ENCODE measurements at places on chromosomes 3 and 15. TPM values are rescaled to one million over a fixed set of nuclear protein-coding genes. Genes with fewer than 3 reads are reported as not detected.

The COL7A1 gene
- 12.7 TPM for total RNA-seq

- H3K4me1 ChIP-seq, result peaks cover 11% of the 10 kb centered on the region
- H3K4me3 ChIP-seq, result no peak overlapping the region
- no peaks in the 10 kb centered on the region for H3K36me3 ChIP-seq
- no peaks in the 10 kb centered on the region for H3K27me3 ChIP-seq
Measured at GRCh38 chr3:139339219-139339906, 4.5 kb upstream of the MRPS22 start.

DNA sequence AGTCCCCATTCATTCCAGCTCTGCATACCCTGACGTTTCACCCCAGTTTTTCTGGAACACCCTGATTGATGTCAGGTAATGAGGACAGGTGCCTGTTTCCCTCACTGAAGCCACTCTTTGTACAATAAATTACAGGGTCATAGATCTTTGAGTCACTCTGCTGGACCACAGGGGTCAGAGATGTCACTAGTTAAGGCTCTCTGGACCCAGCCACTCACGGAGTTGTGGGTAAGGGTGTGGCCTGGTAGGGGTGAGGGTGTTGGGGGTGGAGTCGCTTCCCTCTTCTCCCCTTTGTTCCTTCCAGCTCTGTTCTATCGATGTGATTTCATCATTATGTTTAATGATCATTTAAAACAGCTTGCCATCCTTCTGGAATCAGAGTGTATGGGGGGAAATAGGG is 512 bp downstream of the IQCF5 start:
- H3K36me3 ChIP-seq, result no peaks in the 10 kb centered on the region
- H3K4me3 ChIP-seq, result no peak overlapping the region
- no peaks in the 10 kb centered on the region for H3K4me1 ChIP-seq
- H3K27me3 ChIP-seq, result peaks cover 6% of the 10 kb centered on the region
- DNase-seq, result no peak
- H3K27ac ChIP-seq, result no peak overlapping the region

DNA sequence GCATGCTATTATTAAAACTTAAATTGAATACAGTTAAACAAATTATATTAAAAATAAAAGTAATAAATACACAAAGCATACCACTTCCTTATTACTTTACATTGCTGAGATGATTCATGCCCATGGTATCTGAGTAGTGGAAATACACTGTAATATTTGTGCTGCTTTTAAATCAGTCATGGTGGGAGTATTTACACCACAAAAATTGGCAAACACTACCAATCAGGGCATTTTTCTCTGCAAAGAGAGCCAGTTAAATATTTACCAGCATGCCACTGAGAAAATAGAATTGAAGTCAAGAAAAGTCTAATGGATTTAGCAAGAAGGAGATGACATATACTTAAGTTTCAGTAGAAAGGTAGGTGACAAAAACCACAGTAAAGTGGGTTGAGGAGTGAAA is 19.6 kb downstream of the PPARG start:
- H3K27ac ChIP-seq, result peak overlapping the region; percentile 40
- DNase-seq, result peak; percentile 71
- H3K4me1 ChIP-seq, result peaks cover 32% of the 10 kb centered on the region
- no peak overlapping the region for H3K4me3 ChIP-seq

The UBE3A gene
- 91.2 TPM for total RNA-seq

- H3K36me3 ChIP-seq, result no peaks in the 10 kb centered on the region
- no peaks in the 10 kb centered on the region for H3K4me1 ChIP-seq
- H3K27me3 ChIP-seq, result no peaks in the 10 kb centered on the region
- no peak overlapping the region for H3K4me3 ChIP-seq
- peak; percentile 52 for DNase-seq
Measured at GRCh38 chr3:128348805-128349531, 117.7 kb downstream of the DNAJB8 start.

GRCh38 chr3:35932995-35933394 is 293.7 kb downstream of the ARPP21 start:
- H3K27me3 ChIP-seq, result no peaks in the 10 kb centered on the region
- H3K36me3 ChIP-seq, result no peaks in the 10 kb centered on the region
- no peak overlapping the region for H3K4me3 ChIP-seq
- peaks cover 16% of the 10 kb centered on the region for H3K4me1 ChIP-seq

DNA sequence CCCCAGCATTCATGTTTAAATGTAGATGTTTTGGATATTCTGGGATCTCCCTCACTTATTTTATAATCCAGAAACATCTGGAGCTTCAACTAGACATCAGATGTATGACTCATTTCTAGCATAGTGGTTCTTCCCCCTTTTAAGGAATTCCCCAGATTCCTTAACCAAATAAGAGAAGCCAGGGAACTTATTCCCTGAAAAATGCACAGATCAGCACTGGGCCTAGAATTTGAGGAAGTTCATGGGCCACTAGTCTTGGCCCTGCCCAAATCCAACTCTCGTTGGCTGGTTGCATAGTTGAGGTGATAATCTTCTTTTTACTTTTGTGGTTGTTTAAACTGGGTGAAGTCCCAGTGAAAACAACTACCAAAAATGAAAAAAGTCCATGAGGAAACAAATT is 20.4 kb downstream of the RARRES1 start:
- no peak overlapping the region for H3K4me3 ChIP-seq
- H3K36me3 ChIP-seq, result peaks cover 4% of the 10 kb centered on the region
- no peak for DNase-seq
- no peaks in the 10 kb centered on the region for H3K27me3 ChIP-seq
- H3K27ac ChIP-seq, result peak overlapping the region; percentile 46

DNA sequence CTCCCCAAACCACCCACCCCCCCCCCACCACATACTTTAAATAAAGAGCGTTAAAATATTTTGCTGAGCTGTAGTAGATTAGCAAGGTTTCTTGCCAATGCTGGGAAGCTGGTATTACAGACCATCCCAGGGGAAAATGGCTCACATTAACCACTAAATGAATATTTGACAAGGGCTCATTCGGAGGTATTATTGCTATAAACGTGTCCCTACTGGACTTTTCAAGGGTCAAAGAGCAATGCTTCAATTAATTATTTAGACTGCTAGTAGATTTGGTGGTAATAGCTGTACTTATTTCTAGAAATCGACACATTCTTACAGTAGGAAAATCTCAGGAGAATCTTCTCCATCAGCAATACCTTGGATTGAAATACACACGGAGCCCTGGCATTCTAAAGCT is 5.2 kb downstream of the SOX2 start:
- no peak overlapping the region for H3K4me3 ChIP-seq
- DNase-seq, result no peak
- H3K27ac ChIP-seq, result no peak overlapping the region
- no peaks in the 10 kb centered on the region for H3K36me3 ChIP-seq

DNA sequence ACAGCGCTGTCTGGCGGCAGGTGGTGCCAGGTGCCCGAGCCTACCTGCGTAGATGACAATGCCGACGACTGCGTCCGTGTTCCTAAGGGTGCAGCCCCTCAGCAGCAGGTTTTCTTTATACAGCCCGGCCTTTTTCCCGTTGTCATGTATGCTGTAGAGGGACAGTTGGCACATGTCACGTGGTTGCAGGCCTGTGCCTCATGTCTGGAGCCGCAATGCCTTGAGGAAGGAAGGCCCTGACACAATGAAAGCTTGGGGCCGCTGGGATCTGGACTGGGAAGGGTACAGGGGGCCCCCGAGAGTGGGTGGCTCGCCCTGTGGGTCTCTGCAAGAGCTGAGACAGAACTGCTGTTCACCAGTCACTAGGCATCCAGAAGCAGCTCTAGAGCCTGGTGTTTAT is 136.0 kb downstream of the ATP10A start:
- no peaks in the 10 kb centered on the region for H3K4me1 ChIP-seq
- H3K36me3 ChIP-seq, result peaks cover 29% of the 10 kb centered on the region
- no peaks in the 10 kb centered on the region for H3K27me3 ChIP-seq
- DNase-seq, result no peak
- H3K4me3 ChIP-seq, result no peak overlapping the region

DNA sequence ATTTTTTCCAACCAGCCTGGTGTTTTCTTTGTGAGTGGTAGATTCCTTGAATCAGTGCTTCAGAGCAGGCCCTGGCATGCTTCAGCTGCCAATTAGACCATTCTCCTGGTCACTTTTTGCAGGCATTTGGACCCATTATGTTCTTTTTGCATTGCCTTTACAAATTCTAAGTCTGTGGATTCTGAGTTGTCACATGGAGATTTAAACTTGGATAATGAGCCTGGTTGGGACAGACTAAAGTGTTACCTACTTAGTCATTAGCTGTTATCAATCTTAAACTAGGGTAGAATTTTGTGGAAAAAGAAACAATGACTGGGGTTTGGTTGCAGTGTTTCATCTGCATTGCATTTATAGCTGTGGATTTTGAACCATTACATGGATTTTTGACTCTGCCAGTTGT is 40.6 kb downstream of the ARHGEF26 start:
- DNase-seq, result no peak
- no peak overlapping the region for H3K27ac ChIP-seq
- H3K4me1 ChIP-seq, result no peaks in the 10 kb centered on the region
- H3K36me3 ChIP-seq, result no peaks in the 10 kb centered on the region
- no peak overlapping the region for H3K4me3 ChIP-seq

DNA sequence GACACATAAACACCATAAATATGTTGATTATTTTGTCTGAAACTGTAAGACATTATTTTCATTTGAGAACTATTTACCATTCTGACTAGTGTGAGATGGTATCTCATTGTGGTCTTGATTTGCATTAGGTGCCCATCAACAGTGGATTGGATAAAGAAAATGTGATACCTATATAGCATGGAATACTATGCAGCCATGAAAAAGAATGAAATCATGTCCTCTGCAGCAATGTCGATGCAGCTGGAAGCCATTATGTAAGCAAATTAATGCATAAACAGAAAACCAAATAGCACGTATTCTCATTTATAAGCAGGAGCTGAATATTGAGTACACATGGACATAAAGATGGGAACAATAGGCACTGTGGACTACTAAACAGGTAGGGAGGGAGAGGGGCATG is 258.7 kb upstream of the TPRG1 start:
- no peaks in the 10 kb centered on the region for H3K27me3 ChIP-seq
- H3K27ac ChIP-seq, result no peak overlapping the region
- no peak for DNase-seq
- no peaks in the 10 kb centered on the region for H3K36me3 ChIP-seq

The CISH gene
- total RNA-seq, result 1.2 TPM

DNA sequence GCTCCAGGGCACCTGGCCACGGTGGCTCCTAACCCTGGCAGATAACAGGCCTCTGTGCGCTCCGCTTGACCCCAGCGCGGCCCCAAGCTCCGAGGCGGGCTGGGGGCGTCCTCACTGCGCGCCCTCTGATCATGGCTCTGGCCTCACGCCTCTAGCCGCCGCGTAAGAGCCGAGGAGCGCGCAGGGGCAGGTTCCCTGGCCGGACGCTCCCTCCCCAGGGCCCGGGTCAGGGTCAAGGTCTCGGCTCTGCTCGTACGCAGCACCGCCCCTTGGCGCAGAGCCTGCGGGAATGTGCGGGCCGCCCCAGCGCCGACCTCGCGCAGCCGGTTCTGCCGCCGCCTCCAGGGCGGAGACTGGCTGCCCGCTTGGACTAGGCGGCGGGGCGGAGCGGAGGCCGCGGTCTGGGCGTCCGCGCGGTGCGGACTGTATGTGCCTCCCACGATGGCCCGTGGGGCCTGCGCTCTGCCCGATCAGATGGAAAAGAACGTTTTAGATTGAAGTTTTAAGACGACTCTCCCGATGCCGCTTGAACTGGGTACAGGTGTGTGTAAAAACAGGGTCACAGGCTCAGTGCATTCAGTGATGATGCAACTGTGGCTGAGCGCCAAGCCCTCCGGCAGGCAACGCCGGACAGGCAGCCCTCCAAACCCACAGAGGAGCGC is 40.8 kb downstream of the CHST14 start:
- DNase-seq, result peak; percentile 91
- peak overlapping the region; percentile 73 for H3K4me3 ChIP-seq
- H3K36me3 ChIP-seq, result no peaks in the 10 kb centered on the region
- H3K27me3 ChIP-seq, result peaks cover 24% of the 10 kb centered on the region

GRCh38 chr15:68415501-68416157 is 16.3 kb downstream of the ITGA11 start:
- no peak overlapping the region for H3K4me3 ChIP-seq
- no peak overlapping the region for H3K27ac ChIP-seq
- peaks cover 64% of the 10 kb centered on the region for H3K36me3 ChIP-seq
- DNase-seq, result no peak
- H3K4me1 ChIP-seq, result peaks cover 31% of the 10 kb centered on the region

All from osteoblast (primary cell).